ENCODE measurements at places on chromosomes 4 and X.
A peak's percentile ranks its signal among the peaks of the same experiment; 100 is the strongest.

- H3K4me1 ChIP-seq, result peaks cover 50% of the 10 kb centered on the region
- no peak overlapping the region for H3K4me3 ChIP-seq
- H3K27me3 ChIP-seq, result no peaks in the 10 kb centered on the region
- no peak overlapping the region for H3K27ac ChIP-seq
- H3K36me3 ChIP-seq, result no peaks in the 10 kb centered on the region
Measured at GRCh38 chr4:36328130-36328529, 46.7 kb downstream of the DTHD1 start.

DNA sequence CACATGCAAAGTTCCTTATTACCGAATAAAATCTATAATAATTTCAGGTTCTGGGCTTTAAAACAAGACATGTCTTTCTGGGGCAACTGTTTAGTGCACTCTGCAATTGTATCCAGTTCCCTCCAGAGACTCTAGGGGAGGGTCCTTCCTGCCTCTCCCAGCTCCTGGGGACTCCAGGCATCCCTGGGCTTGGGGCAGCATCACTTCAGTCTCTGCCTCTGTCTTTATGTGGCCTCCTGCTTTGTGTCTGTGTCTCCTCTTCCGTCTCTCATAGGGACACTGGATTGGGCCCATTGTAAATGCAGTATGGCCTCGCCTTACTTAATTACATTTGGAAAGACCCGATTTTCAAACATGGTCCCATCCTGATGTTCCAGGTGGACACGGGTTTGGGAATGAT is 10.9 kb upstream of the ASMTL start:
- H3K27me3 ChIP-seq, result no peaks in the 10 kb centered on the region
- peak; percentile 3 for DNase-seq
- peak overlapping the region; percentile 65 for H3K4me3 ChIP-seq
- H3K4me1 ChIP-seq, result peaks cover 67% of the 10 kb centered on the region

DNA sequence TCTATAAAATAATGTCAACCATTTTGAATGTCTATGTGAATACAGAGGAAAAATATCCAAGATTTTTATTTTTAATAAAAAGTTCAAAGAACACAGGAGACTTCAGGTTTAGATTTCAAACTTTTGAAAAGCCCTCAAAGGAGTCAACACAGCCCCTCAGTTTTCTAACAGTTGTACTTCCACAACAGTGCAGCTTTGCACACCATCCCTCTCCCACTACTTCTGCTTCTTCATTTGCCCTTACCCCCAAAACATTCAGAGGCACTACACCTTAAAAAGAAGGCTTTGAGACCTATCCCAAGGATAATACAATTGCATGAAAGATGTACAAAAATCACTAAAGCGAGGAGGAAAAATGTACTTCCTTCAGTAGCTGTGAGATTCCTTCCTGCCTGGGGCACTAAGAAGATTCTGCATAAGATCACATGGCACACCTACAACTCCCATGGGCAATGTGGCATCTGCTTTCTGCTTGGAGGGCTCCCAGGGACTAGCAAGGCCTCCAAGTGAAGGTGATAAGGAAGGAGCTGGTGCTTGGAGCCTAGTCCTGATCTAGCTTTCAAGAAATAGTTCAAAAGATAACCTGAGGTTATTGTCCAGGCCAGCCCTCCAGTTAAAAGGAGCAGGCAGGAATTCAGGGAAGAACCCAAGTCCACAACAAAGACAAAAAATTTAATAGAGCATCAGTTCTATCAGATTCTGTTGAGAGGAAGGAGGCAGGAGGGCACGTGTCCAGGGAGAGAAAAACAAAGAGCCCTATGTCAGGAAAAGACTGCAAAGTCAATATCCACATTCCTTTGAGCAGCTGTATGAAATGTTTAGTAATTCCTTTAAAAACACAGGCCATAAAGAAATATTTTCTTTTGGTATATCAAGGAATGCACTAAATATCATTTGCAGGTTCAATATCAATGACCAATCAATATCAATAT is 19.1 kb downstream of the ARAP2 start:
- peak overlapping the region; percentile 36 for H3K27ac ChIP-seq
- H3K36me3 ChIP-seq, result peaks cover 7% of the 10 kb centered on the region
- H3K27me3 ChIP-seq, result no peaks in the 10 kb centered on the region
- DNase-seq, result no peak
- H3K4me3 ChIP-seq, result no peak overlapping the region
- peaks cover 61% of the 10 kb centered on the region for H3K4me1 ChIP-seq

DNA sequence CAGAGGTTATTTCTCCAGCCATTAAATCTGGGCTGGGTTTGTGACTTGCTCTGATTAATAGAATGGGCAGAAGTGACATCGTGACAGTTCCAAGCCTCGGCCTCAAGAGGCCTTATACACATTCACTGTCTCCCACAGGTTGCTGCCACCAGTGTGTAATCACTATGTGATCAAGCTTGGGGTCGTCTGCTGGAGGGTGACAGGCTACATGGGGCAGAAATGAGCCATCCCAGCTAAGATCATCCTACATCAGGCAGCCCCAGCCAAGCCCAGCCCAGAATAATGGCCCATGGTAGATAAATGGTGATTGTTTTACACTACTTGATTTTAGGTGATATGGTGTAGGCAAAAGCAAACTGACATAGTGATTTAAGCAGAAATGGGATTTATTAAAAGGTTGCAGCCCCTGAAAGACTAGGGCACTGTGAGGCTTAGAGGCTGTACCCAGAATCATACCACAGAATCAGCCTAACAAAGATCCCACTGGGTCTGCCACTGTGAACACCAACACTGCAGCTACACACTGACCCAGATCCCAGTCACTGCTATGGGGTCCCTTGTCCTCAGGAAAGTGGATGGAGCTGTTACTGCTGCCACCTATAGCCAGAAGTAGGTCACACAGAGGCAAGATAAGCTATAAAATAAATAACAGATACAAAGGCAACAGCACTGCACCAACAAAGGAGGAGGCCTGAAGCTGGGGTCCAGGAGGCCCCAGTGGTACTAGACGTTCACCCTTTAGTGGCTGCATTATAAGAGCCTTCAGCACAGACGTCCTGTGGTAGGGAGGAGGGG is 159.6 kb upstream of the RBPJ start:
- H3K4me3 ChIP-seq, result no peak overlapping the region
- peaks cover 31% of the 10 kb centered on the region for H3K4me1 ChIP-seq
- H3K27ac ChIP-seq, result no peak overlapping the region
- DNase-seq, result no peak
- H3K36me3 ChIP-seq, result peaks cover 7% of the 10 kb centered on the region

GRCh38 chr4:169219440-169219839 is 51.3 kb downstream of the SH3RF1 start:
- no peak overlapping the region for H3K4me3 ChIP-seq
- no peaks in the 10 kb centered on the region for H3K36me3 ChIP-seq
- no peaks in the 10 kb centered on the region for H3K27me3 ChIP-seq
- no peak overlapping the region for H3K27ac ChIP-seq

- no peak overlapping the region for H3K27ac ChIP-seq
- H3K36me3 ChIP-seq, result no peaks in the 10 kb centered on the region
- H3K4me3 ChIP-seq, result no peak overlapping the region
- no peak for DNase-seq
Measured at GRCh38 chrX:12042615-12043014, 95.7 kb upstream of the FRMPD4 start.

- DNase-seq, result no peak
- no peak overlapping the region for H3K27ac ChIP-seq
- H3K4me1 ChIP-seq, result no peaks in the 10 kb centered on the region
- H3K27me3 ChIP-seq, result no peaks in the 10 kb centered on the region
Measured at GRCh38 chr4:179989975-179990374, 2253.2 kb upstream of the TENM3 start.

DNA sequence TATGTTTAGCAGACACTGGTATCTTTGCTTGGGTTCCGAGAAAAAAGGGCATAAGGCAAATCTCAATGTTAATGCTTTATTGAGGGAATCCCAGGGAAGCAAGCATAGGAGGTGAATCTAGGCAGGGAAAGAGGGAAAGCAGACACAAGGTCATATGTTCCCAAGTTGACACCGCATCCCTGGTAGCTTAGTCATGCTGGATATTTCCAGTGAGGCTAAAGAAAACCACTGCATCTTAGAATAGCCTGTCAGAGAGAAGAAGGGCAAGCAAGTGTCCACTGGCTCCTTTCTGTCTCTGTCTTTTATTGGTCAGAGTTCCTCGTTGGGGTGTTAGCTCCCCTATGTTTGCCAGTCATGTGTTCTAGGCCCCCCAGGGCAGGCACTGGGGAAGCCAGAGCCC is 104.7 kb downstream of the NKX6-1 start:
- no peak overlapping the region for H3K4me3 ChIP-seq
- H3K27me3 ChIP-seq, result peaks cover 1% of the 10 kb centered on the region
- DNase-seq, result no peak

GRCh38 chr4:24265989-24266388 is 318.4 kb downstream of the DHX15 start:
- no peak overlapping the region for H3K27ac ChIP-seq
- no peaks in the 10 kb centered on the region for H3K36me3 ChIP-seq
- H3K27me3 ChIP-seq, result no peaks in the 10 kb centered on the region
- DNase-seq, result no peak
- H3K4me3 ChIP-seq, result no peak overlapping the region

DNA sequence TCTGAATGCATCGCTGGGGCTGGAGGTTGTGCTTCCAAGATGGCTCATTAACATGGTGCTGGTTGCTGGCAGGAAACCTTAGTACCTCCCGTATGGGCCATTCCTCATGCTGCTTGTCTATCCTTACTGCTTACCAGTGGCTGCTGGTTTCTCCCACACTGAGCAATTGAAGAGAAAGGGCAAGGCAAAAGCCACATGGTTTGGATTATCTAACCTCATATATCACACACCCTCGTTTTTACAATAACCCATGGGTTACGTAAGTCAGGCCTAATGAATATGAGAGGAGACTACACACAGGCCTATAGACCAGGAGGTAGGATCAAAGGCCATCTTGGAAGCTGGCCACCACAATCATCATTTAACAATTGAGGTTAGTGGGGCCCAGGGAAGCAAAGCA is 141.8 kb upstream of the EDNRA start:
- no peak overlapping the region for H3K4me3 ChIP-seq
- H3K4me1 ChIP-seq, result no peaks in the 10 kb centered on the region
- DNase-seq, result no peak
- no peak overlapping the region for H3K27ac ChIP-seq
- H3K27me3 ChIP-seq, result no peaks in the 10 kb centered on the region
- H3K36me3 ChIP-seq, result no peaks in the 10 kb centered on the region

GRCh38 chr4:156190615-156191014 is 236.9 kb upstream of the CTSO start:
- H3K27ac ChIP-seq, result no peak overlapping the region
- no peaks in the 10 kb centered on the region for H3K4me1 ChIP-seq
- H3K4me3 ChIP-seq, result no peak overlapping the region
- H3K36me3 ChIP-seq, result no peaks in the 10 kb centered on the region

DNA sequence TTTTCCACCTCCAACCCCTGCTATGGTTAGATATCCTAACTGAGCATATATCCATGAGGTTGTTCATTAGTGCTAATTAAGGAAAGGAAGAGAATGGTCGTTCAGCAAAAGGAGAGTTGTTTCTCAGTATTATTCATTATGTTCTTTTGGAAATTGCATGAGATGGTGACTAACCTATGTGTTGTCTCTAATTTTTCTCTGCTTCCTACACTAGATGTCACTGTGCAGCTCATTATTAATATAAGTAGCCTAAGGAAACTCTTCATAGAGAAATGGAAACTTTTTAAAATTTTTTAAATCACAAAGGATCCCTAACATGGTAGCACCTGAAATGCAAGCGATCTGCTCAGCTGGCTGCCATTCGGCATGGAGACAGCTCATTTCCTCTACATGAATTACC is 67.7 kb upstream of the FAM9A start:
- no peak overlapping the region for H3K27ac ChIP-seq
- no peaks in the 10 kb centered on the region for H3K4me1 ChIP-seq
- H3K27me3 ChIP-seq, result no peaks in the 10 kb centered on the region
- no peak overlapping the region for H3K4me3 ChIP-seq
- DNase-seq, result no peak
- H3K36me3 ChIP-seq, result no peaks in the 10 kb centered on the region

DNA sequence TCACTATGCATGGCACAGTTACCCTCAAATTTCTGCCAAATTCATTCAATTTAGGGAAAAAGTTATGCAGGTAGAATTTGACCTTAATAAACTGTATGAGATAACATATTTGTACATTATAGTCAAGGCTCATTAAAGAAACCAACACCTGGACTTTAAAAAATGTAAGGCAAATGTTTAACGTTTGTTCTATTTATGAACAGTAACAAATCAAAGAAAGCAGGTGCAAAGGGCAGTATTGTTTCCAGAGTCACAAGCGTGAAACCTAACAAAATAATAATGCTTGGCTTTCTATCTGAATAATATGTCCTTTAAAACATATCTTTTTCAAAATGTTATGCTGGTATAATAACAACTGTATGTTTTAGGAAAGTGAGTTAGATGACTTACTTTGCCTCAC is 41.2 kb downstream of the LIN54 start:
- DNase-seq, result no peak
- peaks cover 54% of the 10 kb centered on the region for H3K36me3 ChIP-seq
- H3K4me3 ChIP-seq, result no peak overlapping the region

GRCh38 chr4:109589119-109589518 is 29.1 kb downstream of the MCUB start:
- H3K4me3 ChIP-seq, result no peak overlapping the region
- peaks cover 11% of the 10 kb centered on the region for H3K36me3 ChIP-seq
- peak overlapping the region; percentile 83 for H3K27ac ChIP-seq
- peaks cover 82% of the 10 kb centered on the region for H3K4me1 ChIP-seq

DNA sequence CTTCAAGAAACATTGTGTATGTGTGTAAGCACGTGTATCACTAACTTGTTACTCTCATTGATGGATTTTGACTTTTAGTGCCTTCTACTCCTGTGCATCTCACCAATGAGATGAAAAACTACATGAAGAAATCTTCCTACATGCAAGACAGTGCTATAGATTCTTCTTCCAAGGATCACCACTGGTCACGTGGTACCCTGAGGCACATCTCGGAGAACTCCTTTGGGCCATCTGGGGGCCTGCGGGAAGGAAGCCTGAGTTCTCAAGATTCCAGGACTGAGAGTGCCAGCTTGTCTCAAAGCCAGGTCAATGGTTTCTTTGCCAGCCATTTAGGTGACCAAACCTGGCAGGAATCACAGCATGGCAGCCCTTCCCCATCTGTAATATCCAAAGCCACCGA is 86.5 kb downstream of the SLC10A6 start:
- H3K27ac ChIP-seq, result no peak overlapping the region
- H3K4me1 ChIP-seq, result no peaks in the 10 kb centered on the region
- no peak overlapping the region for H3K4me3 ChIP-seq
- no peaks in the 10 kb centered on the region for H3K36me3 ChIP-seq

- peaks cover 42% of the 10 kb centered on the region for H3K36me3 ChIP-seq
- H3K27me3 ChIP-seq, result no peaks in the 10 kb centered on the region
- H3K4me1 ChIP-seq, result peaks cover 7% of the 10 kb centered on the region
- DNase-seq, result no peak
- H3K27ac ChIP-seq, result no peak overlapping the region
Measured at GRCh38 chr4:94253036-94253435, 45.4 kb downstream of the SMARCAD1 start.

DNA sequence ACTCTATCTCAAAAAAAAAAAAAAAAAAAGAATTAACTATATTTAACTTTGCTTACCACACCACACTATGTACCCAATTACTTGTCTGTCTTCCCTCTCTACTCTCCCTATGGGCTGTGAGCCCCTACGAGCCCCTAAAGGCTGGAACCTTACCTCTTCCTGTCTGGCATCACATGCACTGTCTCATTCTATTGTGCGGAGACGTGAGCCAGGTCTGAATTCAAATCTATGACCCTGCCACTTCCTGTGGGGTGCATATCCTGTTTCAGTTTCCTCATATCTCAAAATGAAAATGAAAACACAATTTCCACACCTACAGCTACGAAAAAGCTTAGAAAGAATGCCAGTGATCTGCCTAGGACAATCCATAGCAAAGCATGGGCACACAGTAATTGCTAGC is 42.9 kb upstream of the HS3ST1 start:
- peaks cover 8% of the 10 kb centered on the region for H3K36me3 ChIP-seq
- H3K4me1 ChIP-seq, result peaks cover 36% of the 10 kb centered on the region
- H3K27ac ChIP-seq, result peak overlapping the region; percentile 94
- peak overlapping the region; percentile 69 for H3K4me3 ChIP-seq
- peak; percentile 38 for DNase-seq

Measured in activated naive CD8-positive, alpha-beta T cell treated with anti-CD3 and anti-CD28 coated beads, Interleukin-2, amount 50 U/mL, for 24 hours (primary cell).